Dermis microvascular lymphatic vessel endothelial cell (primary cell): ENCODE measurements at places on chromosomes 2 and 18.

- no peak for DNase-seq
These were observed 68.2 kb downstream of the HS6ST1 start for GRCh38 chr2:128250229-128251025.

- DNase-seq = no peak
These were observed 1919.1 kb upstream of the PIK3C3 start for GRCh38 chr18:40035966-40036365.

DNA sequence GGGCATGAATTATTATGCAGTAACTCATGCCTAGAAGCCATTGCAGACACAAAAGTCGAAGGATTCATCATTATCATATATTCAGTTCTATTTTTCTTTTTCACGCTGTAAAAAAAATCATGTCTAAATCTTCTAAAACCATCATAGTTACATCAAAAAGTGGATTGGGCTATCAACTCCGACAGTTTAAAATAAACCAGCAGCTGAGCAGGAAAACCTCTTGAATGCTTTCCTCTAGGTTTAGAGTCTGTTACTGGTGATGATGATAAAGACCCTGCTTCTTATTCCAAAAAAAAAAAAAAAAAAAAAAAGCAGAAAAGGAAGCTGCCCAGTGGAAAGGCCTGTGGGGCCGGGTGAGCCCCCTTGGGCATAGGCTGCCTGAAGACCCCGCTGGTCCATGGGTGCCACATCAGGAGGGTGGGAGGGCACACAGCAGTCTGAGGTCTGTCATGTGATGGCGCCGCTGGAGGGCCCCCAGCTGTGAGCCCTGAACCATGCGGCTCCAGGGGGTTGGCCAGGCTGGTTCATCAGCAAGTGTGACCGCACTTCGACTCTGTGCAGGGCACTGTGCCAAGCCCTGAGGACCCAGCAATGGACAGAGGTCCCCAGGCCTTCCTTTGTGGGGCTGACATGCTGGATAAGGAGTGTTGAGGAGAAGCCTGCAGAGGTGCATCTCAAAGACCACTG is 199.6 kb downstream of the EIPR1 start:
- no peak for DNase-seq

DNA sequence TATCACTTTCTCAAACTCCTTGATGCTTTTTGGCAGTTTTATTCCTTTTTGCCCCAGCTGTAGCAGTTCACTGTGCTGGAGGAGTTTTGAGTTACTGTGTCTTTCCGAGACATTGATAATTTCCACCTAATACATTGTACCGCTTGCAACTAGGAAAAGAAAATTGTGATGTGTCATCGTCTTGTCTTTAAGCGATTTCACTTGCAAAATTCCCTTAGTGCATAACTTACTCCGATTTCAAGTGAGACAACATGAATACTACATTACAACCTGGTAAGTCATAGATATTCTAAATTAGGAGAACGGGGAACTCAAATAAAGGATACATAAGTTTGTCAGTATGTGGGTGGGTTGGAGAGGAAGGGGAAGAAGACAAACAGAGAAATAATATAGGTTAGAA is 340.5 kb upstream of the KYNU start:
- DNase-seq = no peak

DNA sequence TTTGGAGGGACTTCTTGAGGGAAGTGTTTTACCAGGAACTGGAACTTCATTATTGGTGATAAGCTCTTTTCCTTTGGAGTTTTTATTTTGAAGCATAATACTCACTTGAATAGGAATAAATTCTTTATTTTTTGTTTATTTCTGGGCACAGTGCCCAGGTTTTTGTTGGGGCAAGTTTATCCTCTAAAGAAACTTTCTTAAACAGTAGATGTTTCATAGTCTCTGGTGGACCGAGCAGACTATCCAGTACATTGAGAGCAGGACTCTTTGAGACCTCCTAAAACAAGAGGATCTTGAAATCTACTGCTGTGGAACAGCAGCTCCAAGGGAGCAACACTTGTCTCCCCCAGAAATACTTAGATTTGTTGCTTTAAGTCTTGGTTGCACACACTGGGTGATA is 109.4 kb downstream of the PARD3B start:
- DNase-seq = no peak

DNA sequence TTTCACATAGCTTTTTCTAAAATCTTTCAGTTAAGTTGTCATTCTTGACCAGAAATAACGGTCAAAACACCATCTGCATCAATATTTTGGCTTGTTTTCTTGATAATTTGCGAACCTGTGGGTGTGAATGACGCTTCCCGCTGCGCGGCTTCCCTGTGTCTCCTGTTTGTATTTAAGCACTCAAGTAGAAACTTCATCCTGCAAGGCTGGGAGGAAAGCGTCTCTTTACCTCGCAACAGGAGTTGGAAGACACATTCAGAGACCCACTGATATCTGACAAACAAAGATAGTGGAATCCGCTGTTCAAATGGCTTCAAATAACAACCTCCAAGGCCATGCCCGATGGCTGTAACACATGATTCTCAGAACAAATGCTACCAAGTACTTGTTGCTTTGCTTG is 704.9 kb downstream of the DCDC2C start:
- DNase-seq = no peak

- DNase-seq = no peak
These were observed 75.9 kb downstream of the TMEM18 start for GRCh38 chr2:601387-601698.

DNA sequence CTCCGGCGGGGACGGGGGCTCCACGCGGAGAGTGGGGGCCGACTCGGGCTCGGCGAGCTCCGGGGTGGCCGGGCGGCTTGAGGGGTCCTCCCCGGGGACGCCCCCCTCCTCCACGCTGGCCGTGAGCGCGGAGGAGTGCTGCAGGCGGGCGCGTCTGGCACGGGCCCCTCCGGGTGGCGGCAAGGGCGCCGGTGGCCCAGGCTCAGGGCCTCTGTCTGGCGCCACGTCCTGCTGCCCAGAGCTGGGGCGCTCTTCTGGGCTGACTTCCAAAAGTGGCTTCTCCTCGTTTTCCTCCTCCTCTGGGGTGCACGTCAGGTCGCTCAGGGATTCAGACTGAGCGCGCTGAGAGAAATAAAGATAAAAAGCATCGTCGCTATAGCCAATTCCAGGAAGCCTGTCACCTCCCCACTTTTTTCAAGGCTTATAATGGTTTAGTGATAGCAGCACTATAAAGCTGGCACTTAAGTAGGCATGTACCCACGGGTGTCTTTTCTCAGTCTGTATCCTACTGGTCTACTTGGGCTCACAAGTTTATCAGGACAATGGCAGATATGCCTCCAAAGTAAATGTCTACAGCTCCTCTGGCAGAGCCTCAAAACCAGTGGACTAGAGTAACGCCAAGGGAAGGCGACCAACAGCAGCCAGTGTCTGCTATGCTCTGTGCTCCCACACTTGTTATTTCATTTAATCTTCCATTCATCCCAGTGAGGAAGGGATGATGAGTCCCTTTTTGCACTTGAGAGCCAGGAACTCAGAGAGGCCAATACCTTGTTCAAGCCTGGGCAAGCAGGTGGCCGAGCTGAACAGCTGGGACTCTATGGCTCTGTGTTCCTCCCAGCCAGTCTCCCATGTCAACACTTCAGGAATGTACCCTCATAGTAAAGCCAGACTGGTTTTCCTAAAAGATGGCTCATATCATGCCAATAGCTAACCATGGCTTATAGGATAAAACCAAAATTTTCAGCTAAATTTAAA is 92.6 kb upstream of the MGAT4A start:
- no peak for DNase-seq

GRCh38 chr2:121362774-121363173 is 77.8 kb upstream of the TFCP2L1 start:
- DNase-seq = no peak

DNA sequence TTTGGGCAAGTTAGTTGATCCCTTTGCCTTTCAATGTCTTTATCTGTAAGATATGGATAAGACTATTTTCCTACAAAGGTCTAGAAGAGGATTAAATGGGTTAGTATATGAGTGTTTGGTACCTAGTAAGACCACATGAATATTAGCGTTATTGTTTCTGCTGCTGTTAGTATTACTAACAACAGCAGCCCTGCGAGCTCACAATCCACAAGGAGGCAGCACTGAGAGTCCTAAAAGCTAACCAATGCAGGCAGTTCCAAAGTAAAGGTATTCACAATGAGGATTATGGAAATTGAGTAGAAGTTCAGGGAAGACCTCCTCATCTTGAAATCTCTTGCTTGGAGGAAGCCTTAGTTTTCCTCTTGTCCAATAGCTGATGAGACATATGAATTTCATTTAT is 248.9 kb downstream of the TDRD15 start:
- DNase-seq = no peak

GRCh38 chr2:224086226-224086914 is 47.3 kb upstream of the SERPINE2 start:
- DNase-seq = no peak

DNA sequence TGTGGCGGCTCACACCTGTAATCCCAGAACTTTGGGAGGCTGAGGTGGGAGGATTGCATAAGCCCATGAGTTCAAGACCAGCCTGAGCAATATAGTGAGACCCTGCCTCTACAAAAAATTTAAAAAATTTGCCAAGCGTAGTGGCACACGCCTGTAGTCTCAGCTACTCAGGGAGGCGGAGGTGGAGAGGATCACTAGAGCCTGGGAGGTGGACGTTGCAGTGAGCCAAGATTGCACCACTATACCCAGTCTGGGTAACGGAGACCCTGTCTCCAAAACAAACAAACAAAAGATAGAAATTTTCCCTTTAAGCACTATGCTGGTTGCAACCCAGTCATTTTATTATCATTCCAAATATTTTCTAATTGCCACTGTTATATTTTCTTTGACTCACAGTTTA is 32.3 kb downstream of the NPHP1 start:
- no peak for DNase-seq

DNA sequence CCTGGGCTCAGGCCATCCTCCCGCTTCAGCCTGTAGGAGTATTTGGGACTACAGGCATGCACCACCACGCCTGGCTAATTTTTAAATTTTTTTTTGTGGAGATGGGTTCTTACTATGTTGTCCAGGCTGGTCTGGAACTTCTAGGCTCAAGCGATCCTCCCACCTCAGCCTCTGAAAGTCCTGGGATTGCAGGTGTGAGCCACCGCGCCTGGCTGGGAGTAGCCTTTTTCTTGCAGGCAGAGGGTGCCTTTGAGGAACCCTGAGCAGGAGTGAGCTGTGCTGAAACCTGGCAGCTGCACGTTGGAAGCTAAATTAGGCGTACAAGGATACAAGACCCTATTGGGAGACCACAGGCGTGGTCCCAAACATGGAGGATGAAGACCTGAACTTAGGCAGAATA is 8.0 kb downstream of the CTDSP1 start:
- no peak for DNase-seq

DNA sequence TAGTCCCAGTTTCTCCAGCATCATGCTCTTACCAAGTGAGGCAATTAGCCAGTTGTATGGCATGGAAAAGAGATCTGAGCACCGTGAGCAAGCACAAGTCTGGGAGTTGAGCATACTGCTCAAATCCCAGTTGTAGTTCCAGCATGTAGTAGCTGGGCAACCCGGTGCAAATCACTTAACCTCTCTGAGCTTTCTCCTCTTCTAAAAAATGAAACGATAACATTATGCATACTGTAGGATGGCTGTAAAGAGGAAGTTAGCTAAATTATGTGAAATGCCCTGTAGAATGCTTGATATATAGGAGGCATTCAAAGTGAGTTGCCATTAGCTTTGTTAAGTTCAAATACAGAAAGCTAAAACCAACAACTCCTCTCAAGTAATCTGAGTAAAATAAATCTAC is 164.0 kb upstream of the ZEB2 start:
- no peak for DNase-seq

- DNase-seq = no peak
These were observed 341.1 kb downstream of the ARL6IP6 start for GRCh38 chr2:153059338-153060052.

- DNase-seq = no peak
These were observed 36.9 kb downstream of the MBP start for GRCh38 chr18:77095391-77096371.

DNA sequence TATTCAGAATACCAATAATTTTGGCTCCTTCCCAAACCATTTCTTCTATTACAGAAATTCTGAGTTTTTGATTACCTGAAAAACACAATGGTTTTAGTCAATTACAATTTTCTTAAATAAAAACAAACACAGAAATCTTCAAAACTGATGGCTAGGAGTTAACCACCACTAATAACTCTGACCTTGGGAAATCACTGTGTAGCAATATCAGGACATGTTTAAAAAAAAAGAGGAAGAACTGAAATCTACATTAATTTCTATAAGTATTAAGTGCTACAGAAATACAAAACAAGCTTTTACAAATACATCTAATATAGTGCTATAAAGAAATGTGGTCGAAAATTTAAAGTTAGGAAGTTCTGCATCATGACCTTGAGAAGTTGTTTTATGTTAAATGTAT is 14.9 kb downstream of the L3MBTL4 start:
- no peak for DNase-seq

GRCh38 chr2:33042819-33043218 is 96.1 kb downstream of the LTBP1 start:
- DNase-seq = no peak

- DNase-seq = no peak
These were observed 256.2 kb downstream of the HDAC4 start for GRCh38 chr2:239144713-239144999.

DNA sequence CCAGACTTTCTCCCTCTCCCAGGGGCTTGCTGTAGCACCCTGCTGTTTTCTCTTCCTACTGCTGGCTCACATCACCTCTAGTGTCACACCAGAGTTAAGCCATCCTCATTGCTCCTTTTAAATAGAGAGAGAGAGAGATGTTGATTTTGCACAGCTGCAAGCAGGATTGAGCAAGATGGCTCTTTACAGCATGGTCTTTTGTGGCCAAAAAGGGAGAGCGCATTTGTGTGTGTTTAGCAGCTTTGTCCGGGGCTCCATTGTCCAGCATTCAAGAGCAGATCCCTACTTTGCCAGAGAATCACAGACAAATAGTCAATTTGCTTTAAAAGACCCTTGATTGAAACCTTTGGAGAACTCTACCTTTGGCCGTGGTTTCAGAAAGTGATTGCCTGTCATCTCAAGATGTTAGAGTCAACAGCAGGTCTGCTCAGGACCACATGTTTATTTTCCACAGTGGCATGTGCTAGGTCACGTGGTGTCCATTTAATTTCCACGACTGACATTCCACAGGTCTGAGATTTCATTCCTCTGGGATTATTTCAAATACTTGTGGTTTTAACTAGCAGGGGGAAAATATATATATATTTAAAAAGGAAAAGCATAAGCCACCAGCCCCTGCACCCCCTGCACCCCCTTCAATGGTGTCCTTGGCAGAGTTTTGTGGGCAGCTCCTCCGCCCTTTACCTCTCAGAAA is 359.9 kb upstream of the SLC14A2 start:
- DNase-seq = no peak

GRCh38 chr18:61734396-61734795 is 158.4 kb downstream of the RNF152 start:
- no peak for DNase-seq

- DNase-seq = no peak
These were observed 511.3 kb downstream of the FBXO15 start for GRCh38 chr18:73636355-73636754.
